Activated T-helper 2 cell treated with anti-CD3 and anti-CD28 coated beads, Interferon-gamma antibody, Interleukin-2, Interleukin-4, amounts not matched to agents 10 μg/mL and 5 μg/mL and 100 μg/mL, durations not matched to agents 14 hours and 24 hours and 36 hours (primary cell): ENCODE measurements at places on chromosomes 12 and 14.
A peak's percentile ranks its signal among the peaks of the same experiment; 100 is the strongest.

GRCh38 chr12:108671110-108671509, 37.4 kb upstream of the SELPLG start:
- H3K27ac ChIP-seq = no peak overlapping the region
- DNase-seq = no peak
- no peak overlapping the region for H3K4me3 ChIP-seq
- H3K36me3 ChIP-seq = peaks cover 10% of the 10 kb centered on the region
- H3K27me3 ChIP-seq = no peaks in the 10 kb centered on the region

- no peak overlapping the region for H3K27ac ChIP-seq
- no peaks in the 10 kb centered on the region for H3K36me3 ChIP-seq
- no peaks in the 10 kb centered on the region for H3K27me3 ChIP-seq
- no peak overlapping the region for H3K4me3 ChIP-seq
Measured at GRCh38 chr14:56933446-56933845, 123.2 kb upstream of the OTX2 start.

DNA sequence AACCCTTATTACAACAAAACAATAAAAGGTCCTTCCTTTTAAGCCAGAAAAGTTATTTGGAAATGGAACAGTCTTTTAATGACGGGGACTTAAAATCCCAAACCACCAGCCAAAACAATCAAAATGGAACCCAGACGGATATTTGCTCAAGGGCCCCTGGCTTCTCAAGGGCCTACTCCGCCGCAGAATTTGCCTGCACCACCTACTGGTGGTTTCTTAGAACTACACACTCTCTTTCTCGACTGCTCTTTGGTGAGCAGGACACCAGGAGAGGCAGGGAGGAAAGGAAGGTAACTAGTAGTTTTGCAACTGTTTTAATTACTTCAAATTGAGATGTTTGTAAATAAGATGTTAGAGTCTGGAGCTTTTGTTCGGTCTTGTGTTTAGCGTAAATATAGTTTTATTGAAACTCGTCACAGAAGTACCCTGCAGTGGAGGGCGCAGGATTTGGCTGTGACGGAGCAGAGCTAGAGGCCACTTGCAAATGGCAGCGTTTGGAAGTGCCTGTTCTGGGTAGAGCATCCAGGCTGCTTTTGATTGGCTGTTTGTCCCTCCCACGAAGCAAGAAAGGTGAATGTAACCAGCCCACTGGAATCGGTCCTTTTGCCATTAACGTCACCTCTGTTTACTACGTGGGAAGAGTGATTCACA, 238.5 kb downstream of the CACNA1C start:
- H3K36me3 ChIP-seq = no peaks in the 10 kb centered on the region
- H3K27me3 ChIP-seq = peaks cover 8% of the 10 kb centered on the region
- H3K4me3 ChIP-seq = no peak overlapping the region
- no peak for DNase-seq
- H3K4me1 ChIP-seq = peaks cover 6% of the 10 kb centered on the region

- no peak overlapping the region for H3K4me3 ChIP-seq
- no peaks in the 10 kb centered on the region for H3K27me3 ChIP-seq
- H3K36me3 ChIP-seq = no peaks in the 10 kb centered on the region
- H3K4me1 ChIP-seq = no peaks in the 10 kb centered on the region
- no peak for DNase-seq
- H3K27ac ChIP-seq = no peak overlapping the region
Measured at GRCh38 chr12:73321776-73322175, 1049.6 kb downstream of the TRHDE start.

DNA sequence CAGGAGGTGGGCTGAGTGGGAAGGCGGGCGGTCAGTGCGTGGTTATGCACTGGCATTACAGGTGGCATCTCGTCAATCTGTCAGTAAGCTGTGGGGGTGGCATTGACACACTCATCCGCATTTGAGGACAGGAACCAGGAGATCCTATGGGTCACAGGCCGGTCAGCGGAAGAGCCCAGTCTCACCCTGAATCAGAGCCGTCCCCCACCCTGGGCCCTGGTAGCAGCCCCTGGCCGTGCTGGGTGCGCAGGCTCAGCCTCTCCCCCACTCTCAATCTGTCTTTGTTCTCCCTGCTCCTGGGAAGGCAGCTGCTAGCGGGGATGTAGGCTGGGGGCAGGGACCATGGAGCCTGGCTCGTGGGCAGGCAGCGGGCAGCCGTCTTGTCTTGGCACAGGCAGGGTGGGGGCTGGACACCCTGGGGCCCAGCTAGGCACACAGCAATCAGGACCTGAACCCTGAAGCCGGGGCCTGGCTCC, 5.1 kb downstream of the INF2 start:
- H3K36me3 ChIP-seq = peaks cover 13% of the 10 kb centered on the region
- peak overlapping the region; percentile 60 for H3K4me3 ChIP-seq
- DNase-seq = no peak

DNA sequence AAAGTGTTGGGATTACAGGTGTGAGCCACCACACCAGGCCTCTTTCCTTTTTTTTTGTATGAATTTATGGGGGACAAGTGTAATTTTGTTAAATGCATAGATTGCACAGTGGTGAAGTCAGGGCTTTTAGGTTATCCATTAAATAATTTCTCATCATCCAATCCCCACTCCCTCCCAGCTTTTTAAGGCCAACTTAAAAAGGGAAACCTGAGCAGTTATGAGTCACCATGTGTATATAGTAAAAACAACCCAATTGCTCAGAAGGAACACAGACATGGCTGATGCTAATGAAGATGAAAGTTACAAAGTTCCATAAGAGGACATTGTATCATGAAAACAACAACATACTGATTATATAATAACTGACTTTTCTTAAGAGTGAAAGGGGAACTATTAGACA, 25.6 kb upstream of the ARID2 start:
- no peak overlapping the region for H3K4me3 ChIP-seq
- DNase-seq = no peak
- peaks cover 12% of the 10 kb centered on the region for H3K27me3 ChIP-seq
- H3K36me3 ChIP-seq = no peaks in the 10 kb centered on the region
- H3K27ac ChIP-seq = no peak overlapping the region
- H3K4me1 ChIP-seq = no peaks in the 10 kb centered on the region

GRCh38 chr14:97930166-97930565, 1133.0 kb downstream of the VRK1 start:
- peaks cover 2% of the 10 kb centered on the region for H3K27me3 ChIP-seq
- DNase-seq = no peak
- H3K4me3 ChIP-seq = no peak overlapping the region
- H3K27ac ChIP-seq = no peak overlapping the region

DNA sequence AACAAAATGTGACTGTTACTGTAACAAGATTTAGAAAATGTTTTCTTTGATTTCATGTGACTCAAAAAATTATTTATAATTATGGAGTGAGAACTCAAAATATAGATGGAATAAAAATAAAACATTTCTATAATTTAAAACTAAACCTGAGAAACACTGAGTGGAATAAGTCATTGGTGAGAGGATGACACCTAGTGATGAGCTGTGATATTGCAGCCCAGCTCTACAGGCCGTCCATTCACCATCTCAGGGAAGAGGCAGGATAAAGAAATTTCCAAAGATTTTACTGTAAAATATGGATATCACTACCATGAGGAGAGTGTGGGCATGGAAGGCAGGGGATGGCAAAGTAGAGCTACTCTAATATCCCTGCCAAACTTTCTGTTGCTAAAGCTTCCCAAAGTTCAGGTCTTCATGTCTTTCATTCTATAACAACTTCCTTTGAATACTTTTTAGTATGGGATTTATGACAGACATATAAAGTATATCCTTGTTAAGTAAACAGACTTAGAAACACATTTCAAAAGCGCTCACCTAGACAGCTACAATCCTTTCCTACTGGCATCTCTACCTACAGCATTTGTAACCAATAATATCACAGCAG, 308.0 kb downstream of the ITPR2 start:
- DNase-seq = no peak
- H3K4me1 ChIP-seq = peaks cover 11% of the 10 kb centered on the region
- H3K27me3 ChIP-seq = no peaks in the 10 kb centered on the region
- H3K36me3 ChIP-seq = peaks cover 15% of the 10 kb centered on the region

GRCh38 chr12:6638305-6638704, 2.5 kb upstream of the LPAR5 start:
- peaks cover 12% of the 10 kb centered on the region for H3K27me3 ChIP-seq
- peaks cover 21% of the 10 kb centered on the region for H3K4me1 ChIP-seq
- no peak overlapping the region for H3K4me3 ChIP-seq
- DNase-seq = no peak
- H3K27ac ChIP-seq = no peak overlapping the region
